ENCODE measurements at places on chromosomes 2 and 18.

GRCh38 chr2:10863837-10864236 is 47.9 kb upstream of the KCNF1 start:
- peaks cover 26% of the 10 kb centered on the region for H3K4me1 ChIP-seq
- H3K27ac ChIP-seq, result no peak overlapping the region
- peak overlapping the region; percentile 41 for H3K4me3 ChIP-seq
- H3K27me3 ChIP-seq, result peaks cover 37% of the 10 kb centered on the region
- DNase-seq, result no peak

DNA sequence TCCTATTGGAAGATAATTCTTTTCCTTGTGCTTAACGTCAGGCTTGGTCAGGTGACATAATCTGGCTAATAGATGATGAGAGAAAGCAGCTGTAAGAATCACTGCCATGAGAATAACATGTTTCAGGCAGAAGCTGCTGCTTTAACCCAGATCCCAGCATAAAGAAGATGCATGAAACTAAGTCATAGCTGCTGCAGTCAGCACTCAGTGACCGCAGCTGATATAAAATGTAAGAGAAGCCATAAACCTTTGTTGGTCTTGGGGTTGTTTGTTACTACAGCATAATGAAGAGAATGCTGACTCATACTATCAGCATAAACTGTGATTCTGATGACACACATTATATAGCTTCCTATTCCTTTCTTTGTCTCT is 274.3 kb upstream of the TRIB2 start:
- no peak overlapping the region for H3K27ac ChIP-seq
- H3K4me1 ChIP-seq, result peaks cover 5% of the 10 kb centered on the region
- H3K27me3 ChIP-seq, result no peaks in the 10 kb centered on the region
- no peak overlapping the region for H3K4me3 ChIP-seq

DNA sequence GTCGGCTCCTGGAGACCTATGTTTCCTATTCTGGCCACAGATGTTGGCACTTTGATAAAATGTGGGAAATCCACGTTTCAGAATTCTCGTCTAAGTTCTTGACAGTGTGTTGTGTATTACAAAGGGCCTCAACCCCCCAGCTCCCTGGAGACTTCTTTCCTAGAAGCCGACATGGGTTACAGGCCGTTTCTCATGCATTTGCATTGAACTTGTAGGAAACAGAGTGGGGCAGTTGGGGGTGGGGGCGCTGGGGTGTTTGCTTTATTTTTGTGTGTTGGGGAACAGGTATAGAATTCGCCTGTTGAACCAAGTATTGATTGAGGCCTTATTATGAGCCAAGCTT is 104.0 kb downstream of the CABLES1 start:
- no peak for DNase-seq
- H3K4me1 ChIP-seq, result peaks cover 28% of the 10 kb centered on the region
- no peak overlapping the region for H3K4me3 ChIP-seq
- peak overlapping the region; percentile 36 for H3K27ac ChIP-seq

DNA sequence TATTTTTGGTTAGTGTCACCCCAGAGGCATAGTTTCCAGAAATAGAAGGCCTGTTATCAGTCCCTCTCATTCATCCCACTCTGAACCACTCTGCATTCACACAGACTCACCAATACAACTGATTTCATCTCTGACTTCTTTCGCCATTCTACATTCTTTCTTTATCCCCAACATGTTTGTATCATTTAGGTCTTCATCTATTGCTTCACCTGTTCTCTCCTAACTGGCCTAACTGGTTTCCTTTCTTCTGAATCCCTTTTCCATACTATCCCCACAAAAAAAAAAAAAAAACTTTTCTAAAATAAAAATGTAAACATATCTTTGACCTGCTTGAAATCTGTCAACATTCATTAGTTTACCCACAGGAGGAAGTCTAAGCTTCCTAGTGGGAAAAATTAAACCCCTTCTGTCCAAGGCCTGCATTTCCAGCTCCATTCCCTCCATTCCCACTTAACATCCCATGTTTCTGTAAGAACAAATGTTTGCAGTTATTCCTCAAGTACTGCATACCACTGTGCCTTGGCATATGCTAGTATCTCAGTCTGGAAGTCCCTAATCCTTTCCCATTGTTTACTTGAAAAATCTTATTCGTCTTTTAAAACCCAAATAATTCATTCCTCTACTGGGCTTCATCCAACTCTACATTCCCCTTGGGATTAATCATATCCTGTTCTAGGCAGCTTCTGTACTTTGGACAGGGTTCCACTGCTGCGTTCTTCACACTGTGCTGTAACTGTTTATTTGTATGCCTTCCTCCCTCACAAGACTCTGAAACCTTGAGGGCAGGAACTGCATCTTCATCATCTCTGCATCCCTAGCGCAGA is 68.5 kb downstream of the FIGN start:
- no peaks in the 10 kb centered on the region for H3K4me1 ChIP-seq
- H3K36me3 ChIP-seq, result no peaks in the 10 kb centered on the region
- no peaks in the 10 kb centered on the region for H3K27me3 ChIP-seq

DNA sequence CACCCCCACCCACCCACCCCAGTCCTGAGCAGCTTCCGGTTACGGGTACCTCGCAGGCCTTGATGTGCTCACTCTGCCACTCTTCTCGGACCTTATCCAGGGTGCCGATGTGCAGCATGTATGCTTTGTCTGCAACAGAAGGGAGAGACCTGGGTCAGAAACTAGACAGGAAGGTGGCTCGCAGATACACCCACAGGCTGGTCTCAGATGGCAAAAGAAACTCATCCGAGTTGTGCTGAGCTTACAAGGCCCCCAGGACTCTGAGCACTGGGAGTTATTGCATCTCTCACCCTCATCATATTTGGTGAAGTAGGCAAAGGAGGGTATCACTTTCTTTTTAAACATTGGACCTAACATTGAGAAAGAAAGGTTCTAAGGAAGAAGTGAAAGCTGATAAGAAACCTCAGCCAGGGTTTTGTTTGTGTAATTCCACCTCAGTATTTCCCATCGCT is 30.6 kb upstream of the EPG5 start:
- H3K27ac ChIP-seq, result peak overlapping the region; percentile 93
- peak overlapping the region; percentile 77 for H3K4me3 ChIP-seq
- no peaks in the 10 kb centered on the region for H3K27me3 ChIP-seq
- peak; percentile 53 for DNase-seq

DNA sequence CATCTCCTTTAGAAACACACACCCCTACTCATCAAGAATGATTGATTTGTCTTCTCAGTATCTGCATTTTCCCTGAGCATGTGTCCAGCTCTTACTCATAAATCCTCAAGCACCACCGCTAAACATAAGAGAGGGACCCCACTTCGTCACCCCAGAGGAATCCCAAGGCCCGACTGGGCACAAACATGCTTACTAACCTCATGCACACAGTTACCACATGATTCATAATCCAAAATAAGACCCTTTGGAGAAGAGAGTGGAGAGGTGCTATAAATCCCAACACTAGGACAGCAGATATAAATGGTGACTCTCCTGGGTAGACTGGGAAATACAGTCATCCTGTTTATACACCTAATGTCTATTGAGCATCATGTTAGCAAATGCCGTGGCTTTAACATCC is 843.2 kb upstream of the ID2 start:
- no peaks in the 10 kb centered on the region for H3K27me3 ChIP-seq
- peaks cover 19% of the 10 kb centered on the region for H3K4me1 ChIP-seq
- DNase-seq, result no peak
- no peak overlapping the region for H3K27ac ChIP-seq
- H3K36me3 ChIP-seq, result peaks cover 6% of the 10 kb centered on the region

Data from activated naive CD8-positive, alpha-beta T cell treated with anti-CD3 and anti-CD28 coated beads, Interleukin-2, amount 10 ng/mL, durations not matched to agents 7 days and 5 days (primary cell).